Mesenchymal stem cell (in vitro differentiated cells and primary cell): ENCODE measurements at places on chromosomes 11 and 22.
A peak's percentile ranks its signal among the peaks of the same experiment; 100 is the strongest.

- no peak for DNase-seq
- H3K27ac ChIP-seq, result no peak overlapping the region
- peaks cover 21% of the 10 kb centered on the region for H3K4me1 ChIP-seq
- H3K27me3 ChIP-seq, result peaks cover 97% of the 10 kb centered on the region
- H3K36me3 ChIP-seq, result no peaks in the 10 kb centered on the region
Measured at GRCh38 chr11:118156531-118157185, 4.0 kb upstream of the SCN4B start.

DNA sequence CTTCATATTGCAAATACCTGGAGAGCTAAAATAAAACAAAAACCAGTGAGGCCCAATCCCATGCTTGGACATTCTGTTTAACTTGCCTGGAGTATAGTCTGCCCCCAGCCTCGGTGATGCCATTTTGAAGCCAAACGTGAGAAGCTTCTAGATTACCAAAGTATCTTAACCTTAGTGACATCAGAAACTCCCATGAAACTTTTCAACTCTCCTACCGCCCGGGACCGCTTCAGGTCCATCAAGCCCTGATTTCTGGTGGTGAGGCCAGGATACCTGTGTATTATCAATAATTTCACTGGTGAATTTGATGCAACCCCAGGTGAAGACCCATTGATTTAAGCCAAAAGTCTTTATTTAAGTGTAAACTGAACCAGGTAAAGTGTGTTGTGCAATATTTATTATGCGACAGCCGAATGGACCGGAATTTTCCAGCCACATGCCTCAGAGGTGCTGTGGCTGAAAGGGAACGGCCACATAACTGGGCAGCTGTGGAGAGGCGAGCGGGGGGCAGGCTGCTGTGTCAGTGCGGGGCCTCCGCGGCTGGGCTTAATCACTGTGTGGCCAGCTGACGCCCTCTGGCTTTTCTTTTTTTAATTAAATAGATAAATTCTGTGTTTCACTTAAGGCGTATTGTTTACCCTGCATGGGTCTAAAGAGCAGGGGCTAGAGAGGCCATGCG, 385.5 kb upstream of the B3GAT1 start:
- peaks cover 4% of the 10 kb centered on the region for H3K27me3 ChIP-seq
- H3K36me3 ChIP-seq, result no peaks in the 10 kb centered on the region
- no peak for DNase-seq

GRCh38 chr11:8063324-8063723, 17.7 kb upstream of the TUB start:
- no peaks in the 10 kb centered on the region for H3K36me3 ChIP-seq
- H3K27ac ChIP-seq, result no peak overlapping the region
- no peak overlapping the region for H3K4me3 ChIP-seq
- peaks cover 22% of the 10 kb centered on the region for H3K27me3 ChIP-seq

- peaks cover 61% of the 10 kb centered on the region for H3K27me3 ChIP-seq
- H3K27ac ChIP-seq, result no peak overlapping the region
- peaks cover 2% of the 10 kb centered on the region for H3K4me1 ChIP-seq
- H3K36me3 ChIP-seq, result no peaks in the 10 kb centered on the region
- no peak for DNase-seq
Measured at GRCh38 chr11:120295099-120295498, 30.0 kb upstream of the TLCD5 start.

DNA sequence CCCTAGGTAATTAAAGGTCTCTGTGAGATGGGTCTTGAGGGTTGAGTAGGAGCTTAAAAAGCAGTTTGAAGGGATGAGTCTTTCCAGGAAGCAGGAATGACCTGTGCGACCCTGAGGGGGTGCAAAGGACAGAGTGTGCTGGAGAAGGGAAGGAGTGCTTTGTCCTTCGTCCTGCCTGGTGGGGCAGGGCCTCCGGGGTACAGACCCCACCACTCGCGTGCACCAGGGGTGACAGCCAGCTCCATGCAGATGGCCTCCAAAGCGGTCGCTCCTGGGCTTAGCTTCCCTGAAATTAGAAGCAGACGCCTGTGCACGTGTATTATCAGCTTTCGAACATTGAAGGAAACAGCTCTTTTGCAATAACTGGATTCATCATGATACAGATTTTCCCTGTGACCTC, 959.8 kb downstream of the BRD1 start:
- no peaks in the 10 kb centered on the region for H3K27me3 ChIP-seq
- no peaks in the 10 kb centered on the region for H3K36me3 ChIP-seq
- DNase-seq, result no peak
- H3K4me3 ChIP-seq, result no peak overlapping the region

DNA sequence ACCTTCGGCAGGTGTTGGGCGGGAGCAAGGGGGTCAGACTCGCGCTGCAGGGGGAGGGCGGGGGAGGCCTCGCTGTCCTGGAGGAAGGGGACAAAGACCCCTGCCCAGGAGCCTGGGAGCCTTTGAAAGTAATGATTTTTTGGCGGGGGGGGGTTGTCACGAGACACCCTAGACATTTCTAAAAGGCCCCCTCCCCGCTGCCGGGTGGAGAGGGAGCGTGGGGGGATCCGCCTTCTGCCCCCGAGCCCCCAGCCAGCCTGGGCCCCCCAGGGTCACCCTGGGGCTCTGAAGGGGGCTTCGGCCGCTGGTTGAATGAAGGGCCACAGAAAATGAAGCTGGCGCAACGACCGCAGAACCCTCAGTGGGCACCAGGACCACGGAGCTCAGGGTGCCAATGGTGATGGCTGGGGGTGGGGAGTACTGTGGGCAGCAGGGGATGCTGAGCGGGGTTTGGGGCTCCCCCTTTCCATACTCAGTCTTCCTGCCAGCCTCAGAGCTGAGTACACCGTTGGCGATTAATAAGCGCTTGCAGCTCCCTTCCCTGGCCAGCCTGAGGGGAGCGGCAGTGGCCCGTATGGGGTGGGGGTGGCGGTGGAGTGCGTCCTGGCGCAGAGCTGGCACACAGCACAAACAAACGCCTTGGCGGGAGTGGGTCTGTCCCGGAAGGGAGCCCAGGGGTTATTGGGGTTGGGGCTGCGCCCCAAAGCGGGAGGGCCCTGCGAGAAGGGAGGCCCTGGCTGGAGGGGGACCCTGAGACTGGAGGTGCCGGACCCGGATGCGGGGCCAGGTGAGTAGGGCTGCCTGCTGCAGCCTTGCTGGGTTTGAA, 1.2 kb upstream of the DUSP8 start:
- H3K27me3 ChIP-seq, result peaks cover 63% of the 10 kb centered on the region
- H3K27ac ChIP-seq, result no peak overlapping the region
- peaks cover 12% of the 10 kb centered on the region for H3K36me3 ChIP-seq
- no peak overlapping the region for H3K4me3 ChIP-seq
- DNase-seq, result no peak
- peaks cover 38% of the 10 kb centered on the region for H3K4me1 ChIP-seq

DNA sequence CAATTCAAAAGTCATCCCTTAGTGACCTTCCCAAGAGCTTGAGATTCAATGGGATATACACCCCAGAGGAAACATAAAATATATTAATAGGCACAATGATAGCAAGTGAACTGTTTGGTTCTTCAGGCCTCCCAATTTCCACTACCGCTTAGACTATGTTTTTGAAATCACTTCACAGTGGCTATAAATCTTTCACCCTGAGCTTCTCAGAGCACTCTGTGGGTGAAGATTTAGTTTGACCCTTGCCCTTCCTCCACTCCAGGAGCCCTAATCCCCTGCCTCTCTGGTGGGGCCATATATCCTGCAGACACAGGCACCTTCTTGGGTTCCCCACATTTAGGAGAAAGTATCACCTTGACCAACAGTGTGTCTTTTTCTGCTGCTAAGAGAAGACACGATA, 186.9 kb upstream of the PITPNB start:
- DNase-seq, result no peak
- peaks cover 23% of the 10 kb centered on the region for H3K36me3 ChIP-seq
- H3K27ac ChIP-seq, result no peak overlapping the region
- no peaks in the 10 kb centered on the region for H3K27me3 ChIP-seq
- H3K4me1 ChIP-seq, result no peaks in the 10 kb centered on the region

DNA sequence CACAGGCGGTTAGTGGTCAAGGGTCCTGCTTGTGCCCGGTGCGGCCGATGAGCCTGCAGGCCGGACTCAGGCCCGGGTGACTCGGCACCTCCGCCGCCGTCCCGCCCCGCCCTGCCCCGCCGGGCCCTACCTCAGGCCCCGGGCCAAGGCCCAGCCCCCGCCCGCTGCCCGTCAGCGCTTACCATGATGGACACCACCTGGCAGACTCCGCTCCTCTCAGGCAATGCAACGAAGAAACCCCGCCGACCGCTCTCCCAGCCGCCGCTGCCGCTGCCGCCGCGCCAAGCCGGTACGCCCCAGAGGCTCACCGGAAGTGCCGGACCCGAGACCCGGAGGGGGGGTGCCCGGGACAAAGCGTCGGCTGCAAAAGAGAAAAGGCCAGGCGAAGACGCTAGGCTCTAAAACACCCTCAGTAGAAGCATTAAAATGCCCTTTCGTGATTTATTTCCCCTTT, at the start of gene UFD1:
UFD1 (minus strand) TSS at position 293 of the 454 bp plus-strand sequence; CDS start at position 185, 108 bp downstream.
- peak; percentile 93 for DNase-seq
- peak within 1 kb of the TSS; percentile 96 for H3K27ac ChIP-seq
- H3K4me3 ChIP-seq, result peak within 1 kb of the TSS; percentile 98
